ENCODE measurements at places on chromosomes 16 and 17.

DNA sequence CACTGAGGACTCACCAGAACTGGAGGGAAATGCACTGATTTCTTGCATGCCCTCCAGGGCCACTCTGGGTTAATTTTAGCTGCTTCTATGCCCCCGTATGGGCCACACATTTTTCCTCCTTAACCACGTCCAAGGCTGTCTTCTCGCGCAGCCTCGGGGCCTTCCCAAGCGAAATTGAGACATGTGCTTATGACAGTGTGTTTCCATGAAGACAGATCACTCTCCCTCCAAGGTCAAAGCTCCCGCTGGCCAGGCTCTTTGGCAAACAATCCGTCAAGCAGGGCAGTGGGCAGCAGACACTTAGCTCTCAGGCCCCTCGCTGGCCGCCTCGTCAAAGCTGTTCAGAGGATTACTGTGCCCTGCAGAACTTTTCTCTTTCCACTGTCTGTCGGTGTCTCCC lies 243.0 kb upstream of the N4BP1 start:
- DNase-seq, result no peak

DNA sequence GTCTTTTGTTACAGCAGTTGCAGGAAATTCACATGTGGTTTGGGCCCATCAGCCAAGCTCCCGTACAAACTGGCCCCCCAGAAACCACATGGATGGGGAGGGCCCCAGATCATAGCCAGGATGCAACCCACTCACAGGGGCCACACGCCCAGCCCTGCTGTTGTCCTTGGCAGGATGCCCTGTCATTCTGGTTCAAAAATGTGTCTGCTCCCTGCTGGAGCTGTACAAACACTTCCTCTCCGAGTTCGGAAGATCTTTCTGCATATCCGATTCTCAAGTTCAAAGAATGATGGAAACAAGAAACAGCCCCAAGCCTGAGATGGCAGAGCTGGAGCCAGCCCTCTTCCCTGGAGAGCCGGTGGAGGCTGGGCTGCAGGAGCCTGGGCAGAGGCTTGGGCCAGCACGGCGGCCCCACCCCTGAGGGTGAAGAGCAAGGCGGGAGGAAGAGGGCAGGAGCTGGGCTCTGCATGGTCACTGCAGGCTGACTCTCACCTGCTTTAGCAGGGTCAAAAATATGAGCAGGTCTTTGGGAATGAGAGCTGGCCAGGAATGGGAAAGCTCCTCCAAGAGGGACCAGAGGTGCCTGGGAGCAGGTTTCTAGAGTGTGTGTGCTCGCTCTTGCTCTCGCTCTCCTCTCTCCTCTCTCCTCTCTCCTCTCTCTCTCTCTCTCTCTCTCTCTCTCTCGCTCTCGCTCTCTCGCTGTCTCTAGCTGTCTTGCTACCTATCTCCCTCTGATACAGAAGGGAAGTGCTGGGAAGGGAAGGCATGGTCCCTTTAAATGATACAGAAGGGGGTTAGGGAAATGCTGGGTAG lies 34.7 kb upstream of the ENPP7 start:
- no peak for DNase-seq

DNA sequence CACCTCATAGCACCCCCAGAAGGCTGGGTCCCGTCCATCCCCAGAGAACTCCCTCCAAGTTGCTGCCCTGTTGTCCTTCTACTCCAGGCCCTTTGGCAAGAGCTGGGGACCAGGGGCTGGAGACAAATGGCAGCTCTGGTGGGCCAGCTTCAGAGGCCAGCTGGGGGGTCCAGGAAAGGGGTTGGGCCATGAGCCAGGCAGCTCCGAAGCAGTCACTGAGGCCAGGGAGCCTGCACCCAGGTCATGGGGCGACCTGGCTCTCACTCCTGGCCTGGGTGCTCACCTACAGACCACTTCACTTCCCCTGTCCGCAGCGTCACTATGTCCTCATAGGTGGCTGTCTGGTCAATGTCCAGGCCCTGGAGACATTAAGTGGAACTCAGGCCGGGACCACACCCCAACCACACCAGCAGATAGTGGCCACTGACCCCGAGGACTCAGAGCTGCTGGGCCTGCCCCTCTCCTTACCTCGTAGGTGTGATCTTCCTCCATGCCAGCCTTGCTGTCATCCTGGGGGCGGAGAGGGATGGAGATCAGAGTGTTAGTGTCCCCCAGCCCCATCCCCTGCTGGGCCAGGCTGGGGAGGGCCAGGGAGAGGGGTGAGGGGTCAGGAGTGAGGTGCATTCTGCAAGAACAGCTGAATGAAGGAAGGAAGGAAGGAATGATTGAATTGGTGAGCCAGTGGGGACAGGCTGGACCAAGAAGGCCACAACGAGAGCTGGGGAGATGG lies 3.0 kb downstream of the CD79B start:
- no peak for DNase-seq

GRCh38 chr16:2471016-2471652 lies at the start of gene NTN3:
Gene NTN3 (plus strand): TSS chr16:2471297. CDS start chr16:2471702, 405 bp downstream.
- no peak for DNase-seq

DNA sequence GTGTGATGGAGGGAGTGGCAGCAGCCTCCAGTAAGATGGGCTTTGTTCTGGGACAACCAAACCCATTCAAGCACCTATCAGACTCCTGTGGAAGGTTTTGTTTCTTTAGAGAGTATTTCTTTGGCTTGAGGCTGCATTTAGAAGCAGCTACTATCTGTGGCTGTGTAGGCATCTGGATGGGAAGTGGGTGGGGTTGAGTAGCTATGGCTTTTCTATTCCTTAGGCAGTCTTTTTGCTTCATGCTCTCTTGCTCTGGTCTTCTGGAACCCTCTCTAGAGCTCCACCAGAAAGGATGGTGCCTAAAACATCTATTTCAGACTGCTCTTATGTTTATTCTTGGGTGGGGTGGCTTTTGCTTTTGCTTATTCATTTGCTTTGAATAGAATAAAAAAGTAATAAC lies 19.9 kb downstream of the TNRC6A start:
- DNase-seq, result no peak

- DNase-seq, result no peak
These were observed 266.7 kb downstream of the SHISA9 start for GRCh38 chr16:13168091-13168572.

GRCh38 chr16:14140923-14141322 lies 69.8 kb downstream of the MRTFB start:
- DNase-seq, result no peak
